ENCODE measurements at places on chromosomes 3 and 15.

- DNase-seq = no peak
Observed at GRCh38 chr3:72271216-72271615, 486.3 kb upstream of the PROK2 start.

DNA sequence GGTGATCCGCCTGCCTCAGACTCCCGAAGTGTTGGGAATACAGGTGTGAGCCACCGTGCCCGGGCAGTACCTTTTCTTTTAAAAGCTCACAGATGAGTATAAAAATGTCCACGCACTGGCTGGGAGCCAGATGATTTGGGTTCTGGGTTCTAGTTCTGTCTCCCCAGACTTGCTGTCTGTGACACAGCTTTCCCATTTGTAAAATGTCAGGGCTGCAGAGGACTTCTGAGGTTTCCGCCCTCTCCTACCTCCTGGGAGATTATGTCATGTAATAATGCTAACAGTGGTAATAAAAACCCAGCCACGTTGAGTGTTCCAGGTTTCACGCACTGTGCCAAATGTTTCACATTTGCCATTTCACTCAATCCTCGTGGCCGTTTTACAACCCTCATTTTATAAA lies 1.3 kb upstream of the PPP4R2 start:
- DNase-seq = no peak

DNA sequence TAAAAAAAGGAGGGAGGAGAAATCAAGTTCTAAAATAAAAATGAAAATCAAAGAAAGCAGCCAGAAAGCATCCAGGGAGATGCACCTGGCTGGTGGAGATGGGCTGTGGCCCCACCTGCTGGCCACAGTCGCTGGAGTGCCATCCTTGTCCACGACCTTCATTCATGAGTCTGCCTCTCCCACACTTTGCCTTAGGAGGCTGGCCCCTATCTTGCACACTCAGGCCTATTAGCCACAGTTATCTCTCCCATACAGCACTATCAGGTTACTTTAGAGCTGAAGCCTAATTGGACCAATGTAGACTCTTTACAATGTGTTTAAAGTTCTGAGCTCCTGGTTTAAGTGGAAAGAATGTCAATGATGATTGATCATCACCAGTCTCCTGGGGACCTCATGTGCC lies 392.0 kb upstream of the RORA start:
- no peak for DNase-seq

DNA sequence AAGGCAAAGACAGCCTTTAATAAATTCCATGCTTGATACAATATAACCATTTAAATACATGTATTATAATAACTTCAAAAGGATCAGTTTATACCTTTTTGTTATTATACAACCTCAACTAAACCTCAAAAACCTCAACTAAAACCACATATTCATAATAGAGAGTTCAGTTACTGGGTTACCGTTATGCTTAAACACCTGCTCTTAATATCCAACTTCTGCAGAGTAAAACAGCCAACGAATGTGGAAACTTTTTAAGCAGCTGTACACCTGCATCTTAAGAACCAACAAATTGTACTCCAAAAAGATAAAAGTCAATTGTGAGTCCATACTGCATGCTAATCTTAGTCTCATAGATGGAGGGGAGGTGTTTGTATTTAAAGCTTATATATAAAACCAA lies 53.5 kb downstream of the TFDP2 start:
- DNase-seq = no peak

DNA sequence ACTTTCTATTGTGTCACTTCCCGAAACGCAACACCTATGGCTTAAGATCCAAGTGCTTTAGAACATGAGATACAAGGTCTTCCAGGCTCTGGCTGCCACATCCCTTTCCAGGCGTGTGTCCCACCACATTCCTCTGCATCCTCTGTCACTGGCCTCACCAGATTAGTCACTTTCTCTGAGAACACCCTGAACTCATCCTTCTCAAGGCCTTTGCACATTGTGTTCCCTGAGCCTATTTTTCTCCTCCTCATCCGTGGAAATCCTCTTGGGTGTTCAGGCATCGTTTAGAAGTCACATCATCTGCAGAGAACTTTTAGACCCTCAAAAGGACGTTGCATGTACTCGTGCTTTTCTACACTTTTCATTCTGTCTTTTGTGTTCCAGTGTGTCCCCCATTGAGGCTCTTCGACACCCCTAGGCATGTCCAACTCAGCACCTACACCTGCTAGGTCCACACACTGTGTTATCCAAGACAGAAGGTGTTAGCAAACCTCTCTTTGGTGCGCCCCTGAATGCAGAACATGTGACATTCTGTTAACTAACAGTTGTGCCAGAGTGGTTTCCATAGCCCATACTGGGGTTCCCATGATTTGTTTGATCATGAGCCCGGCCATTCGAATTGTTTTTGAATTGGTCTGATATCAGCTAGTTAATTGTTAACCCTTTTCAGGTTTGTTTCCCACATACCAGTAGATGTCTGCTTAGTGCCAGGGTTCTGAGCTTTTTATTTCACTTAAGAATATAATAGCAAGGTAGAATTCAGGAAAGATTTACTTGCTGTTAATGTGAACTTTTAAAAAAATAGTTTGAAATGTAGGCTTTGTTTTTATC lies 67.2 kb downstream of the LPP start:
- no peak for DNase-seq

DNA sequence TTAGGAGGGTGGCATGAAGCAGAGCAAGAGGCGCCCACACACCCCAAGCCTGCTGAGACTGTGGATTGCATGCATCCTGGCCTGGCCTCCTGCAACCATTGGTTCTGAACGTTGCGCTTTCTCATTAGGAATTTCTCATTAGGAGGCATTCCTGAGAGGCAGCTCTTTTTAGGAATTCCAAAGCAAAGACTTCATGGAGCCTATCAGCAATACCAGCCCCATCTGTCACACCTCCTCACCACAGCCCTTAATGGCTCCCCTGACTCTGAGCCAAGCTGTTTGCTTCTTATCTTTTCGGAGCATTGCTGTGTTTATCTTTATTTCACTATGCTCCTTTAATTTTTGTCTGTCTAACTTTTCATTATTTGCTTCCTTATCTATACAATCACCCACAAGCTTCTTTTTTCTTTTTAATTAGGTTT lies 226.9 kb downstream of the CACNA2D3 start:
- DNase-seq = no peak

GRCh38 chr15:77515613-77516012 lies 94.9 kb downstream of the HMG20A start:
- no peak for DNase-seq

DNA sequence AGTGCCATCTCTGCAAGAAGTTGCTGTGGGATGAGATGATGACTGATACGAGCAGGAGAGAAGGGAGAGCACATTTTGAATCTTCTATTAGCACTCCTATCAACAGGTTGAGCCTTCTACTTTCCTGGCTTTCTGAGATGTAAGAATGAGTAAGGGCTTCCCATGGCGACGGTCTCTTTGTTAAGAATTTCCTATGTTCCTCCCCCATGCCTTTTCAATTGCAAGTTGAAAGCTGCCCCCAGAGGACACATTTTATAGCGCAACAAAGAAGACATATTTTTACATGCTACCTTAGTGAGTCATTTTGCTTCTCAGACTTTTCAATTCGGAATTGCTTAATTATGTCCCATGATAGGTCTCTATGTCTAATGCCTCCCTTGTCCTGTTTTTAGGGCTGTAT lies 71.3 kb upstream of the LRTM1 start:
- DNase-seq = no peak

GRCh38 chr3:59777667-59778077 lies 727.8 kb upstream of the CFAP20DC start:
- DNase-seq = no peak

DNA sequence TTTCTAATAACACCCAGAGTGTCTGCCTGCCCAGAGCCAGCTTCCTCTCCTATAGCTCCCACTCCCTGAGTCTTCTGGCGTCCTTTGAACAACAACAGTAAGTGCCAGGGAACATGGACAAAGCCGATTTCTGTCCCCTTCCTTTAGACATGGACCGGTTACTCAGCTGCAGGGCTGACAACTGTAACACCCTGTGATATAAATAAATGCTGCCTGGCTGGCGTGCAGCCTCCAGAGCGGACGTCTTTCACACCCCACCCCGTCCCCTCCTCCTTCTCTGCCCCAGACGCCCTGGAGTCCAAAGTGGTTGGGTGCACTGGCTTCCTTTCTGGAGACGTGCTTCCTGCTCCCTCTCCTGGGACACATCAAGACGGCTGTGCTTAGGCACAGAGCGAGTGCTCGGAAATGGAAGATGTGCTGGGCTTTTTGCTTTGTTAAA lies 281.9 kb upstream of the LRRFIP2 start:
- no peak for DNase-seq
